ENCODE measurements at places on chromosomes 5 and 9.

DNA sequence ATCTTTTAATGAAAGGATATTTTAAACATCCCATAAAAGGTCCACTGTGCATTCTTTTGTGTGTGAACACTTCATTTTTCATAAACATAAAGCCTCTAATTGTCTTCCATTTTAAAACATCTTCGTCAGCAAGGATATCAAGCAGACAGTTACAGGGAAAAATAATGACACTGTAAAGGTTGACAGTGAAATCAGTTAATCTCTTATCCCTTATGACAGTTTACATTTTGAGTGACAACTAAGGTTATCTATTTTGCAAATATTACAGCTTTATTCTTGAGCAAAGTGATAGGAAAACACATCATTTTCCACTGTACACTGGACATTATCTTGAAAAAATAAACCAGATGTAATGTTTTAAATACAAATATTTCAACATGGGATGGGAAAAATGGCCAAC, 28.7 kb upstream of the EFNA5 start:
- DNase-seq = no peak

- DNase-seq = no peak
Observed at GRCh38 chr5:82365744-82366228, 87.6 kb upstream of the RPS23 start.

DNA sequence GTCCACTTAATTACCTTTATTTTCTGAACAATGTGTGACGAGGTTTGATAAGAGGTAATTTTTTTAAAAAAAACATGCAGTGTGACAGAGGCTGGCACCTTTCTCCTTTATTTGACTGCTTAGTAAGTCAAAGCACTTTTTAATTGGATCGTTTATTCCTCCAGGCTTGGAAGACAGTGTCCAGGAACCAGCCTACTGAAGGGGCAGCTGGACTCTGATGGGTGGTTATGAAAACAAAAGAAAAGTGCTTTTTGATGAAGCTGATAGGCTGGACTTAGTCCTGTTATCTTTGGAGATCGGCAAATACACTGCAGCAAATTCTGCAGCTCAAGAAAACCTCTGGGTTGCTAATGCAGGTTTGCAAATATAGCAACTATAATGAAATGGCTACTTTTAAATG, 141.7 kb downstream of the DCP2 start:
- DNase-seq = no peak

DNA sequence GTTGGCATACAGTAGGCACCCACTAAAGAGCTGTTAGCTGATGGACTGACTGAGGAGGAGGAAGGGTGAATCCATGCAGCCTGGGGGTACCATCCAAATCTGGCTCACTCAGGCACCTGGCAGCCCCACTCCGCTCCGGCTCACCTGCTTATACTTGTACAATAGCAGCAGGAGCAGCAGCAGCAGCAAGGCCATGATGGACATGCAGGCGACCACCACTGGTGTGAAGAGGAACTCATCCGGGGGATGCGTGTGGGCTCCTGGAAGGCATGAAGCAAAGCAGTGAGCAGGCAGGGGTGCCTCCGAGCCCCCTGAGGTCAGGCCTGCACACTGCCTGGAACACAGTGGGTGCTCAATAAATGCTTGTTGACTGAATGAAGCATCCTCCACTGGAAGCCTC, 18.3 kb downstream of the CSF1R start:
- no peak for DNase-seq

GRCh38 chr9:93955111-93955980, at the start of gene BARX1:
Gene BARX1 (minus strand): TSS chr9:93955355. CDS start chr9:93955146, 209 bp downstream.
- no peak for DNase-seq

DNA sequence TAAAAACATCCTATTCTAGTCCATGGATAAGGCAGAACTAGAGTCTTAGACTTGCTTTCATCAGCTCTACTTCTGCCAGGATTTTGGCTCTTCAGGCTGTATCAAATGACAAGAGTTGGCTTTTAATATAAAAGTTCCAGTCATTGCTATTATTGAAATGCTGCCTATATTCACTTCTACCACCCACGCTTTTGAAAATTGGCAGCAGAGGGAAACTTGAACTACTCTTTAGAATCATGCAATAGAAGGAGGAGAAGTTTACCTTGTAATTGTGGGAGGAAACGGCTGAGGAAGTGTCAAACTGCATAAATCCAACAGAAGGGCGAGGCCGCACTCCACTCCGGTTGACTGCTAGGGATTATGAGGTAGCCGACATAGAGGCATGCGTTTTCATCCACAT, 122.6 kb upstream of the BASP1 start:
- no peak for DNase-seq

DNA sequence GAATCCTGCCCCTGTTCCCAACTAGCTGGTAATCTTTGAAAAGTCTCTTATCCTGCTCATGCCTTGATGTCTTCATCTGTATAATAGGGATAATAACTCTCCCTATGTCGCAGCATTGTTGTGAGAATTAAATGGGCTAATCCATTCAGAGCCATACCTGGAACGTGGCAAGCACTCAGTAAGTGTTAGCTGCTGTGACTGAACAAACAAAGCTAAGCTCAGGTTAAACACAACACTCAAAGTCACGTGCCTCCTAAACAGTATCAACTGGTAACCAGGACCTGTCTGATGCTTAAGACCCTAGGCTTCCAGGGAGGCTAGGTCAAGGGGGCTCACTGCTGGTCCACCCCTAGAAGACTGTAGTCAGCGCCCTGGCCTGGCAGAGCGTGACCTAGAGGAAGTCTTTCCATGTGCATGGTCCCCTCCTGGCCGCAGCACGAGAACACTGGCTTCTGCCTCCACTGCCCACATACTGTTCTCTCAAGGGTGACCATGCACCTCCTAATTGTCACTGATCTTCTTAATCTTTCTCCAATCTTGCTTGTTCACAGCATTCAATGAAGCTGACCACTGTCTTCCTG, 211.1 kb downstream of the TTLL11 start:
- DNase-seq = no peak

DNA sequence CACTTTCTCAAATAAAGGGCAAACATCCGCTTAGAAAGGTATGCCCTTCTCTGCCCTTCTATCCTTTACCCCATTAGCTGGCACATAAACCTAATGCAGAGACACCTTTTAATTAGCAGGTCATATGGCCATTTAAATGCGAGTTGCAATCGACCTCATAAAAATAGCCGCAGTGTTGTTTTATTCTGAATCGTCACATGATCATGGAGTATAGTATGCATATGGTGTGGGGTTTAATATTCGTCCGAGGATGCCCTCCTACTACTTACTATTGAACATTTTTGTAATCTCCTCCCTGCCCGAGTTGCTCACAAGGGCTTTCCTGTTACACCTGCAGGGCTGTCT, 72.0 kb downstream of the PIK3R1 start:
- no peak for DNase-seq

GRCh38 chr9:16197578-16198370, 644.9 kb downstream of the CCDC171 start:
- DNase-seq = no peak

DNA sequence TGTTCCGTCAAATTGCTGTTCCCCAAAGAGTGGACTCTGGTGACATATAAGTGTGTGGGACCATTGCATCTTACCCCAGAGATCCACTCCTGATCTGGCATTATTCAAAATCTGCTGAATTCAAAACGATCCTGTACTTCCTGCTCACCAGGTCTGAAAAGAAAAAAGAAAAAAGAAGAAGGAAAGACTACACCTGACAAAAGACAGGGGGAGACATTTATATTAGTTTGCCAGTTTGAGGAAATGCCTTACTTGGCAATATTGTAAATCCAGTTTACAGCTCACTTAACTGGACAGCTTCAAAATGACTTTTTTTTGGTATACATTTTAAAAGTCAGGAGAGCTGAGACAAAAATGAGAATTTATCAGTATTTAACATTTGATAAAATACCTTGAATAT, 15.0 kb upstream of the GRHPR start:
- no peak for DNase-seq

DNA sequence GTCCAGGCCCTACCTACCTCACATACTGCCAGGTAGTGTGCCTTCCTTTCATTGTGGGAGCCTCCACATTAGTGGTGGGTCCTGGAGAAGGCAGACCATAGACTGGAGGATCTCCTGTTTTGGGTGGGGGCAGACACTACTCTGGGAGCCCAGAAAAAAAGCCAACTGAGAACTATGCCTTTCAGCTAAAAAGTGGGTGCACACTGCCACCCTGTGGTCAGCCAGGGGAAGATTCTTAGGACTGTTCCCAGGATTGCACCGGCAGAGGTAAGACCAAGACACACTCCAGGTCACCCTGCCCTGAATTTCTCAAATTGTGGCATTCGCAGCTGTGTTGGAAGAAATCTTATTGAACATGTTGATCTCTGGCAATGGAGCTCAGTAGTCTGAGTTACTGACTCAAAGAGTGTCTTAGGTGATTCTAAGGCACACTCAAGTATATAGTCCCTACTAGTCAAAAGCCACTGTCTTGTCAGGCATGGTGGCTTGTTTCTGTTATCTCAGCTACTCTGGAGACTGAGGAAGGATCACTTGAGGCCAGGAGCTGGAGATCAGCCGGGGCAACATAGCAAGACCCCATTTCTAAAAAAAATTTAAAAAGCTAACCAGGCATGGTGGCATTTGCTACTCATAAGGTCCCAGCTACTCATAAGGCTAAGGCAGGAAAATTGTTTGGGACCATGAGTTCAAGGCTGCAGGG, 3.6 kb downstream of the SIGMAR1 start:
- DNase-seq = no peak

DNA sequence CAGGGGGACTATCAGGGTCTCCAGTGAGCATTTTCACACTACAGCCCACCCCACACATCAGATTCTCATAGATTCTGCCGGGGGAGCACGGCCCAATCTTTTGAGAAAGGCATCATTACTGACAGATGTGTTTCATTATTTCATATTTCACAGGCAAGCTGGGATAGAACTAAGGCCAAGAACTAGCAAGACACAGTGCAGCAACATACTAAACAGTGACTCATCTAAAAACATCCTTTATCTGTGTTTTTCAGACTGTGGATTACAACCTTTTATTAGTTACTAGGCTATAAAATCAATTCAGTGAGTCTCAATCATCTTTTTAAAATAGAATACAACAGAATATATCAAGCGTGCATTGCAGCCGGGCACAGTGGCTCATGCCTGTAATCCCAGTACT, 59.8 kb downstream of the CPLANE1 start:
- DNase-seq = no peak

DNA sequence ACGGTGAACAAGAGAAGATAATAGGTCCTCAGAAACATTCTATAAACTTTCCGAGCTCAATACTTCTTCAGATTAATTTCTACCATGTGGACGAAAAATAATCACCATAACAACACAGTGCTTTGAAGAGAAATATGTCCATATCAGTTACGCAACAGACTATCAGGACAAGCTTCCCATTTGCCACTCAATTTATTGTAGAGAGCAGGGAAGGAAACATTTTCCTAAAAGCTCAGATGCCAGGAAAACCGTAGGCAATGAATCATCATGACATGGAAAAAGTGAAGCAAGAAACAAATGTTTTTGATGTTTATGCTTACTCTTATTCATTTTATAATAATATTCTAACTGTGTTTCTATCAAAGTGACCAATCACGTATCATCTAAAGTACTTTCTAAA, 87.6 kb downstream of the S1PR3 start:
- no peak for DNase-seq

DNA sequence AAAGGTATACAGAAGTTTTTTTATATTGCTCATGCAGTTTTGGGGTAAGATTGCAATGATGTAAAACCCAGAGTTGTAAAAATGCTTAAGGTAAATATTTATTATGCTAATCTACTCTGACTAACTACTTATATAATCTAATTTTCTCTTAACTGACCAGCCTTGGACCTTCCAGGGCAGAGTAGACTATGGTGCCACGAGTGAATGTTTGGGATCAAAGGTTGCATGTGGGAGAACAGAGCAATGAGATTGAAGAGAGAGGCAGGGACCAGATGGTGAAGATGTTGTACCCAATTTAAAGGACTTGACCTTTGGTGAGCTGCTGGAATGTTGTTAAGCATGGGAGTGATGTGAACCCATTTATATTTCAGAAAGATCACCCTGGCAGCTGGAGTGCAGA, 34.8 kb upstream of the PANK3 start:
- no peak for DNase-seq

DNA sequence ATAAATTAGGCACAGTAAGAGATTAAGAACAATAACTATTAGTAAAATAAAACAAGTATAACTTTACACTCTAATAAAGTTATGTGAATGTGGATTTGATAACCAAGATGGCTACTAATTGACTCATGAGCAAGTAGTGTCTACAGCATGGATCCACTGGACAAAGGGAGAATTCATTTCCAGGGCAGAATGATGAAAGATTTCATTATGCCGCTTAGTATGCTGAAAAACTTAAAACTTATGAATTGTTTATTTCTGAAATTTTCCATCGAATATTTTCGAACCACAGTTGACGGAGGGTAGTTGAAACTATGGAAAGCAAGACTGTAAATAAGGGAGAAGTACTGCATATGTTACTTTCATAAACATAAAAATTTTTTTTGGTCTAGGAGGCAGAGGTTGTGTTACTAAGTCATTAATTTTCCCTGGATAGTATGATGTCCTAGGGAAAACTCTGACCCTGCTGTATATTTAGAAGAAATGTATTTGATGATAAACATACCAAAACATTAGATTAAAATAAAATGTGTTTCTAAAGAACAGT, 24.9 kb upstream of the TARS1 start:
- no peak for DNase-seq

- no peak for DNase-seq
Observed at GRCh38 chr5:134451225-134451935, 39.7 kb upstream of the CDKN2AIPNL start.

- no peak for DNase-seq
Observed at GRCh38 chr5:17143335-17143734, 74.1 kb upstream of the BASP1 start.

- no peak for DNase-seq
Observed at GRCh38 chr5:59416451-59416850, 477.1 kb downstream of the PDE4D start.

GRCh38 chr5:76522103-76522935, 100.9 kb downstream of the F2RL2 start:
- no peak for DNase-seq

DNA sequence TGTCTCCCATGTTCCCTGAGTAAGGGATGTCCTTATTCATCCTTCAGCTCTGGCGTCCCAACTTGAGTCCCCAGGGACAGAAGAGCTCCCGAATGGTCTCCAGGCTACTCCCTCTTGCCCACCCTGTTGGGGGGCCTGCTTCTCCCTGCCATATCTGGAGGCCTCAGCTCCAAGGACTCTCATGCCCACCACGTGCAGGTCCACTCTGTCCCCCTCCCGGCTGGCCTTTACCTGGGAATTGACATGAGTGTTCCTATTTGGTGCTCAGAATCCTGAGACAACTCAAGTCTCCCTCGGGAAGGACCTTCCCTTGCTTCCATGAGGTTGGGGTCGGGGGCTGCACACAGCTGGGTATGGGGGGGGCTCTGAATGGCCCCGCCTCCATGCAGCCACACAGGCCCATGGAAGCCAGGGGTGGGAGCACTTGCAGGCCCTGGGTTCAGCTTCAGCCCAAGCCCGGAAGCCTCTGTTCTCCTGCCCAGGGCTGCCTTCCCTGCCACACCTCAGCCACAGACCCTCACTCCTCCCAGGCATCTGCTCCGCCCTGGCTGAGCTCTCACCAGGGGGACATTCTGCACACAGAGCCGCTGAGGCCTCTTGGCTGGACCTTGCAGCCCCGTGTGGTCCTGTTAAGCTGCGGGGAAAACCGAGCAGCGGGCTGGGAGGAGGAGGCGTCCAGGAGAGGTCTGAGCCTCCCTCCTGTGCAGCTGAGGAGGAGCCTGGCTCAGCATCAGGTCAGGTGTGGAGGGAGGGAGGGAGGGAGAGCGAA, 121.9 kb downstream of the PHF2 start:
- DNase-seq = no peak

- DNase-seq = no peak
Observed at GRCh38 chr5:144276034-144276822, 105.6 kb downstream of the KCTD16 start.
